CD4-positive, alpha-beta T cell treated with Interleukin-2 at 100 ng/mL for 4 hours (primary cell): ENCODE measurements at places on chromosomes 3 and 15.
A peak's percentile ranks its signal among the peaks of the same experiment; 100 is the strongest.

DNA sequence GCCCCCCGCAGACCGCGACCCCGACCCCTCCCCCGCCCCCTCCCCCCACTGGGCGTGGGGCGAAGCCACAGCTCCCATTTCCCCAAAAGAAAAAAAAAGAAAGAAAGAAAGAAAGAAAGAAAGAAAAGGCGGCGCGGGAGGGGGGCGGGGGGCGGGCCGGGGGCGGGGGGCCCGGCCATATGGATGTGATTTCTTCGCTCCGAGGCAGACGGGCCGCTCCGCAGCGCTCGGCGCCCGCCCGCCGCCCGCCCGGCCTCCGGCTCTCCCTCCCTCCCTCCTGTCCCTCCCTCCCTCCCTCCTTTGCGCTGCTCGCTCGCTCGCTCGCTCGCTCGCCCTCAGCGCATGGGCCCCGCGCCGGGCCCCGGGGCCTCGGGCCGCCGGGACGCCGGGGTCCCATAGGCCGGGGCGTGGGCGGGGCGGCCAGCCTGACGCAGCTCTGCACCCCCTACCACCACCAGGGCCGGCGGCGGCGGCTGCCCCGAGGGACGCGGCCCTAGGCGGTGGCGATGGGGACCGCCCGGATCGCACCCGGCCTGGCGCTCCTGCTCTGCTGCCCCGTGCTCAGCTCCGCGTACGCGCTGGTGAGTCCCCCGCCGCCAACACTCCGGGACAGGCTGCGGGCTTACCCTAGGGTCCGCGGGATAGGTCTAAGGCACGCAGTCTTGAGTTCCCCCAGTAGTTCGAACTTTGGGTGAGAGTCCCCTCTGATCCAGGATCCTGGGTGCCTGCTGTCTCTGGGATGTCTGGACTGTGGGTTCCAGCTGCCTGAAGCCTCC lies 5.7 kb downstream of the PTH1R start:
- no peak for DNase-seq

- no peak for DNase-seq
Measured at GRCh38 chr3:183427196-183427875, 1.1 kb downstream of the MCF2L2 start.

- no peak for DNase-seq
Measured at GRCh38 chr3:40939030-40939740, 260.1 kb upstream of the CTNNB1 start.

DNA sequence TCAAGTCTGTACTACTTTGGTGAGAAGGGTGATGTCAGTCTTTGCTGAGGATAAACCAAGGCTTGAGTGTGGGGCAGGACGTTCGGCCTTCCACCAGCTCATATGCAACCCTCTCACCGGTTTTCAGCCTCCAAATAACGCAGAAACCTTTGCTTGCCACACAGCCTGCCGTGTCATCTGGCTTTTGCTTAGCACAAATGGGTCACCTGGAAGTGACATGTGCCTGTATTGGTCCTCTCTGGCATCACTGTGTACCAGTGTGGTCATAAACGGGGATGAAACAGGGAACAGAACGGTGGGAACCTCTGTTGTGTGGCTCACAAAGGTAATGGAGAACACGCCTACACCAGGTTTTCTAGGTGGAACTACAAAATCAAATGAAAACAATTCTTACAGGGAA lies 7.1 kb downstream of the POMGNT2 start:
- no peak for DNase-seq

GRCh38 chr3:76370749-76371520 lies 585.6 kb upstream of the ZNF717 start:
- DNase-seq = no peak

DNA sequence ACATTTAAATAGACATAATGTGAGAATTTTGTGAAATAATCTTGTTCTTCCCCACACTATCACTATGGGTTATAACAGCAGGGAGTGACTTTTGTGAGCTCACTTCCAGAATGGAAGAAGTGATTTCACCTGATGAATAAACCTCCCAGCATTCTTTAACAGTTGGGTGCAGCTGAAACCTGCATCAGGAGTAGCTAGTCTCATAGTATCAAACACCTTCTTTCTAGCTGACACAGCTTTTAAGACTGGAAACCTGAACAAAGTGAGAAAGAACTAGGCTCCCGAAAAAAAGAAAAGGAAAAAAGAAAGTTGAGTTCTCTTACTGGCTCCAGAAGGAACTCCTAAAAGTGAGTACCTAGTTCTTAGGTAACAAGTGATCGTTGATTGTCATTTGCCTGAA lies 61.1 kb upstream of the UNC13C start:
- DNase-seq = no peak

- peak; percentile 67 for DNase-seq
Measured at GRCh38 chr3:32238453-32239306, at the start of gene CMTM8. Gene CMTM8, plus strand, starts transcription at chr3:32238680. Its CDS starts 293 bp downstream, at chr3:32238973.

GRCh38 chr15:87547470-87548181 lies 708.9 kb downstream of the NTRK3 start:
- no peak for DNase-seq

GRCh38 chr15:64024172-64025050 lies 21.9 kb downstream of the DAPK2 start:
- DNase-seq = no peak

DNA sequence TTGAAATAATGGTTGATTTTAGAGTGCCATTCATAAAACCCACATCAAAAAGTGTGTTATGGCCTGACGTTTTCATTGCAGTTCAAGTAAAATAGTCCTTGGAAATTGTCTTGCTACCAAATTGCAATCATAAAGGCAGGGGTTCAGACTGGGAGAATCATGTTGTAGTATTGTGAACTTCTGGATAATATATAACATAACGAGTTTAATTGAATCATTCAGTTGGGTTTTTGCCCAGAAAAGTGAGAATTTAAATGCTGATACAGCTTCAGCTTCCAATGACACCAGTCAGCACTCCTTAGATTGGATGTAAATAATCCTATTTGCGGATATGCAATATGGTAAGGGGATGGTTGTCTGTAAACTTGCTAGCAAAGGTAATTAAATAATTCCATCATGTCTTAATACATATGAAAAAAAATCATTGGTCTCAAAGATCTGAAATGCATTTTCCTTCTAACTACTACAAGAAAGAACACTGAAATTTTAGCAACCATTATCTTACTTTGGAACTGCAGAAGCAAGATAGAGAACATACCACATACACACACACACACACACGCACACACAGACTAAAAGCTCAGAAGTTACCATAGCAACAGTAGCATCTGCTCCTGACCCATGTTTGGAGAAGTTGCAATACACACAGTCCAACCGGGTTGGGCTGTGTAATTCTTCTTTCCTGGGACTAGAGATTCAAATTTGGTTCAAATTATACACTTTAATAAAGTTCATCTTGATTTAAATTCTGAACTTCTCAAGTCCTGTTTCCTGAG lies 686.2 kb upstream of the NR2F2 start:
- no peak for DNase-seq

DNA sequence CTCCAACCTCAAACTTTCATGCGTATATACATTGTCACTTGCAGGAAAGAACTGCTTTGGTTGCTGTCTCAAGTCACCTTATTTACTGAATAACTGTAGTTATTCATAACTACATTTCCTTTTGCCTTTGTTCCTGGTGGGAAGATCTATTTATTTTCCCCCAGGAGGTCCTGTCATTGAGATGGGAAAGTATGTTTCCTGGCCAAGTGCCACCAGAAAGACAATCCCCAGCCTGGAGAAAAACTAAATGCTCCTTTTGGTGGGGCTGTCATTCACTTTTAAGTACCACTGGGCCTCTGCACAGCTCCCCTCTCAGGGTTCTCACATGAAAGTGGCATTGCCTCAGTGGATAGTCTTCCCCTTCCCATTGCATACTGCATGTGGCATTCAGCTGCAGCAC lies 59.8 kb downstream of the LRRC3B start:
- no peak for DNase-seq

DNA sequence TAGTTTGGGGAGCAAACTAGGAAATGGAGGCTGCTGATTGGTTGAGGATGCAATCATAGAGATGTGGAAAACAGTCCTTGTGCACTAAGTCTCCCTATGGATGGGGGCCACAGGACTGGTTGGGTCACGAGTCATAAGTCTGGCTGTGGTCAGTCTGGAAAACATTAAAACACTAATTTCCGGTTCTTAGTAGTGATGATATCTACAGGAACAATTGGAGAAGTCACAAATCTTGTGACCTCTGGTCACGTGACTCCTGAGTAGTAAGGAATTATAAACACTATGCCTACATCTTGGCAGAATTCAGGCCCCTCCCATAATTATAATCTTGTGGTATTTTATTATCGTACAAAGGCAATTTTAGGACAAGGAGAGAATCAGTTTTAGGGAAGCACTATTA lies 317.3 kb upstream of the ARPP21 start:
- no peak for DNase-seq

DNA sequence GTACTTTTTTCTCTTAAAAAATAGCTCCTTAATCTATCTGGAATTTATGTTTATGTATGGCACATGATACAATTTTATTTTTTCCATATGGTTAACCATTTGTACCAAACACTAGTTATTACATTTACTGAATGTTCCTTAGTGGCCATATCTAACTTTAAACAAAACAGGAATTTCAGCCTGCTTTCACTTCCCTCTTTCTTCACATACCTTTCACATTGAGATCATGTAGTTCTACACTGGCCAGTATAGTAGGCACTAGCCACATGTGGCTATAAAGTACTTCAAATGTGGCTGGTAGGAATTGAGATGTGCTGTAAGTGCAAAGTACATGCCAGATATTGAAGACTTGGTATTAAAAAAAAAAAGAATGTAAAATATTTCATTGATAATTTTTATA lies 4.7 kb upstream of the RYK start:
- DNase-seq = no peak
